ENCODE measurements at places on chromosomes 1 and 21.

- DNase-seq: no peak
These were observed 53.3 kb upstream of the PRRC2C start for GRCh38 chr1:171431994-171432393.

DNA sequence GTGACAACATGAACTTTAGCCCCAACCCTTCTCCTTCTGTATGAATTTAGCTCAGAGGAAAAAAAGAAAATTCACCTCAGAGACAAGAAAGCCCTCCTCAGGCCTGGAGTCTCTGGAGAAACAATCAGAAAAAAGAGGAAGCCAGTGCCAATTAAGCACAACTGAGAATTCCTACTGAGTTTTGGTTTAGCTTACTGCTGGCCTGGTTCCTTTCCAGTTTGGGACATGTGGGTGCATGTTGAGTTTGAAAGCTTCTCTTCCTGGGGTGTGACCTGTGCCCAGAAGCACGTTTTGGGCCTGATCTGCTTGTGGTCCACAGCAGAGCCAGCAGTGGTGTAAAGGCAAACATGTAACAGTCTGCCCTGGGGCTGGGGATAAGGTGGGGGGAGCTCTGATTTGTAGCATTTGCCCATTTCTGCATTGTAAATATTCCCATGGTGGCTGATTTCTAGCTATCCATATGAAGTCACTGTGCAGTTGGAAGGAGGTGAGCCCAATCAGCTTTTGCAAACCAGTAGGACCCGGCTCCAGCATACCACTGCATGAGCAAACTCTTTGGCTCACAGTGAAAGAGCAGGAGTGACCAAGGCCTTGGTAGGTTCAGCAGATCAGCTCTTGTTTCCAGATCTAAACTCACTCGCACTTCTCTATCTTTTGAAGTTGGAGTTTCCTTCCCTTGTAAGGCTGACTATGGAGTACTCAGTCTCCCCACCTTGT lies 4.7 kb upstream of the THEM5 start:
- DNase-seq: no peak

- no peak for DNase-seq
These were observed 20.2 kb upstream of the MTR start for GRCh38 chr1:236774926-236775325.

DNA sequence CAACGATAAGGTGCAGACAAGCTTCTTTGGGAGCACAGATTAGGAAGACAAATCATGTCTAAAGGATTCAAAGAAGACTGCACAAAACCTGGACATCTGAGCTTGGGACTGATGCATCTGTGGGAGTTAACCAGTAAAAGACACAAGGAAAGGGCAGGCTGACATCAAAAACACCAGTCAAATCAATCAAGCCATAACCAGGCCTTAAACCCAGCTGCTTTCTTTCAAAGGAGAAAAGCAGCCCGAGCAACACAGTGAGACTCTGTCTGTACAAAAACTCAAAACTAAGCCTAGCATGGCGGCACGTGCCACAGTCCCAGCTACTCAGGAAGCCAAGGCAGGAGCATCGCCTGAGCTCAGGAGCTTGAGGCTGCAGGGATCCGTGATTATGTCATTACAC lies 411.6 kb downstream of the SMYD3 start:
- no peak for DNase-seq

- DNase-seq: no peak
These were observed 32.0 kb upstream of the EDARADD start for GRCh38 chr1:236361909-236362590.

DNA sequence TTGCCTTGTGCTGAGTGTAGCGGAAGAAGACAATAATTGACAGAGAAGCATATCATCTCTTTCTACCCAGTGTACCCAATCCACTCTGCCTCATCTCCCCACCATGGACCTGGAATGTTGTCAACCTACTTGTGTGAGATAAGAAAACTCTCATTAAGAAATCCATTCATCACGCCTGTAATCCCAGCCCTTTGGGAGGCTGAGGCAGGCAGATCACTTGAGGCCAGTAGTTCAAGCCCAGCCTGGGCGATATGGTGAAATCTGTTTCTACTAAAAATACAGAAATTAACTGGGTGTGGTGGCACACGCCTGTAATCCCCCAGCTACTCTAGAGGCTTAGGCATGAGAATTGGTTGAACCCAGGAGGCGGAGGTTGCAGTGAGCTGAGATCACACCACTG lies 209.6 kb downstream of the PBX1 start:
- DNase-seq: no peak

DNA sequence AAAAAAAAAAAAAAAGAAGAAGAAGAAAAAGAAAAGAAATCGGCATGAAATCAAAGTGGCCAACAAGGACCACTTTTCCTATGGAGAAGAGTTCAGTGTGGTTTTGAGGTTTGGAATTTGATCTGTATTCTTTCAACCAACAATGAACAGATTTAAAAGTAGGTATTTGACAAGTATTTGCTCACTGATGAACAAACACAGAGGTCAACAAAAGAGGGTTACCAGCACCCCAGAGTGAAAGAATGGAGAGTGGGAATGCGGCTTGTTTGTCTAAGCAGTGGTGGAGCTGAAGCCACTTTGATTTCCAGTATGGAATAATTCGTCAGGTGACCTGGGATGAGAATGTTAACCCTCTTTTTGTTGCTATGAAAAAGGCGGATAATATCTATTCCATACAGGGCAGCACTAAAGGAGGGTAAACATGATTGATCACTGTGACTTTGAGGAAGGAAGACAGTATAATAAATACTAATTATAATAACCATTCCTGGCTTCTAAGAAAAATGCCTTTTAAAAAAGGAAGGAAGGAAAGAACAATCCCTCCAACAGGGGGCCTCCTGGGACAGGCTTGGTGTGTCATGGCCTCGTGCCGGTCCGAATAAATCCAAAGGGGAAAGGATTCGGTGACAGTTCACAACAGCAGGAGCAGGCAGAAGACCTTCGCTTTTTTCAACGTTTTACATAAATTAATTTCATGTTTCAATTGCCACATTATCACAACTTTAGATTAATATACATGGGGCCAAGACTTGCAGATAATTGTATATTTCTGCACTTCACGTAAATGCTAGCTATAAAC lies 37.2 kb upstream of the SIM2 start:
- no peak for DNase-seq

- no peak for DNase-seq
These were observed 173.9 kb downstream of the HHIPL2 start for GRCh38 chr1:222373831-222374602.

DNA sequence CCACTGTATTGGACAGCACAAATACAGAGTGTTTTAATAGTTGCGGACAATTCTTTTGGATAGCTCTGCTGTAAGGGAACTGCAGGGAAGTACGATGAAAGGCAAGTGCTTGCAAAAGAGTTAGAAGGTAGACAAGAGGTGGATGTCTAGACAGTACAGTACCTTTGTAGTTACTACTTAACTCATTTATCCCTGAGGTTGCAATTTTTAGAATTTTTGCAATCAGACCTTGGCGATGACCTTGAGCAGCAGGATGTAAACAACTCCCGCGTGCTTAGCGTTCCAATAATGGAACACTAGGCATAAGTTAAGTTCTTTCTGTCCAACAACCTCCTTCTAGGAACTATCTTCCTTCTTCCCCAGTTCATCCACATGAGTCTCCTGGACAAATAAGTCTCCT lies 1.9 kb upstream of the SYT14 start:
- DNase-seq: no peak

GRCh38 chr1:192521734-192522133 lies 53.8 kb upstream of the RGS1 start:
- no peak for DNase-seq

DNA sequence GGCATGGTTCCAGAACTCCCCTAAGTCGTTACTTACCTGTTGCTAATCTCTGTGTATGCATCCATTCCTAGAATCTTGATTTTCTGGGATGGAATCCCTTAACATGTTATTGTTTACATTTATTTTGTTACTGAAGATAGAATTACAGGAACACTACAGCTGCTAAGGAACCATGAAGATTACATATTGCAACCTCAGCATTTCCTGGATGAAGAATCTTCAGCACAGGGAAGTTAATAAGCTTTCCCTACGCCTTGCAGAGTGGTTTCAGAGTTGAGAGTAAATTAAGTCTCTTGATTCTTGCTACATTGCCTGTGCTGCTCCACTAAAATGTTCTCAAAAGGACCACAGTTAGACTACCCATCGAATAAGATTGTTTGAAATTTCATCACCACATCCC lies 31.4 kb upstream of the GBP6 start:
- no peak for DNase-seq

DNA sequence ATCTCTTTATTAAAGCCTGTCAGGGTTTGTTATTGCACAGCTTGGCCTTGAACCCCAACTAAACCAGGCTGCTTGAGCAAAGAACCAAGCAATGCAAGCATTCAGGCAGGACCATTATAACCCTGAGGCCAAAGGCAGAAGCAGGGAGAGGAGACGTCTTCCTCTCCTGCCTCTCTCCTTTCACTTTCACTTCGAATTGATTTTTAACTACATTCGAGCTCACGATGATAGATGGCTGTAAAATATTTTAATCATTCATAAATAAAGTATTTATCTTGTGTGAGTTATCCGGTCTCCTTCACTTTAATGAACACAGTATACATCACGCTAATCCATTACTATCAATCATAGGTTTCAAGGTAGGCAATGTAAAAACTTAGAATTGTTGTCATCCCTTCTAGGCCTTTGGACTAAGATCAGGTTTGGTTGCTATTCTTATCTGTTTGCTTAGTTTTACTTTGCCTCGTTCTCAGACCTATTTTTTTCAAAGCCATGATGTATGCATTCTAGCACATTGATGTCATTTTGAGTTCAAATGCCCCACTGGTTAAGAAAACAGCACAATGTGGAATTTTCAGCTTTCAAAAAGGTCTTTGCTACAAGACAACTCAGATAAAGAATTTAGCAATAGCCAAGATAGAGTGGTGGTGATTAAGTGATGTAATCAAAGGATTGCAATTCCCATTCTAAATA lies 480.2 kb upstream of the RUNX1 start:
- no peak for DNase-seq

DNA sequence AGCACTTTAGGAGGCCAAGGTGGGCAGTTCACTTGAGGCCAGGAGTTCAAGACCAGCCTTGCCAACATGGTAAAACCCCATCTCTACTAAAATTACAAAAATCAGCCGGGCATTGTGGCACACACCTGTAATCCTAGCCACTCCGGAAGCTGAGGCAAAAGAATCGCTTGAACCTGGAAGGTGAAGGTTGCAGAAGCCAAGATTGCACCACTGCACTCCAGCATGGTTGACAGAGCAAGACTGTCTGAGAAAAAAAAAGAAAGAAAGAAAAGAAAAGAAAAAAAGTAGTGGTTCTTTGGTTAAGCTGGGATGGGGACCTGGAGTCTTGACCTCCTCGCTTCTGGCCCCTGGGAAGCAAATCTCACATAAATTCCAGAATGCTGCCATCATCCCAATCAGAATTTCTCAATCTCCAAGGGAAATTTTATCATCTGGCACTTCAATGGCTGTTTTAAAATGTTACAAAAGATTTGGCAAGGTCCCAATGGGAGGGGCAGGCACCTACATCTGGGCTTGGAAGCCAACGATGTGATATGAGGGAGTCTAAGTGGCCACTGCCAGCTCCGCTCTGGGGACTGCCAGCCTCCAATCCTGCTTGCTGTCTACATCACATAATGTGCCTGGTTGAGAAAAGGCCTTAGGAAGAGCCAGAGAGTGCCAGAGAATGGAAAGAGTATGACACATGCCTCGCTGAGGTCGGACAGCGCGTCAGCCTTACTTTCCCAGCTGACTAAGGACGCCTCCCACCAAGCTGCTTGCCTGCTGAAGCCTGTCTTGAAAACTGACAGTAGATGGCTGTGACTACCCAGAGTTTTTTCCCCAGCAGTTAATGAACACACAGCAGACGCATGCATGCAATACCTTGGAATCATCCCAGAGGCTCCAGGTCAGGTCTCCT lies 42.1 kb upstream of the SRP9 start:
- DNase-seq: peak; percentile 79

- DNase-seq: peak; percentile 49
These were observed 171.6 kb downstream of the NTPCR start for GRCh38 chr1:233121947-233122559.

DNA sequence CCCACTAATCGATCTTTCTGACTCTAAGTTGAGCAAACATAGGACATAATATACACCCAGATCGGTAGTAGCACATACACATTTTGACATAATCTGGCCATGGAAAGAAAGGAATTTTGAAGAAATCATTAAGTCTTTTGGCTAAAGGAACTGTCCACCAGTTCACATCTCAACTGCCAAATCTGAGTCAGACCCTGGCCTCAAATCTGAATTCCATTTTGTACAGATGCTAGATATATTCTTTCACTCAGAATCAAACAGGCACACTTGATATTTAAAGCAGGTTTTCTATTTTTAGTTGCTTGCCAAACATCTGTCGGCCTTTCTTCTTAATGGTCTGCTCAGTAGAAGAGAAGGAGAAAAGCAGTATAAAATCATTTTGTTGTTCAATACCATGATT lies 281.8 kb downstream of the BARHL2 start:
- no peak for DNase-seq

DNA sequence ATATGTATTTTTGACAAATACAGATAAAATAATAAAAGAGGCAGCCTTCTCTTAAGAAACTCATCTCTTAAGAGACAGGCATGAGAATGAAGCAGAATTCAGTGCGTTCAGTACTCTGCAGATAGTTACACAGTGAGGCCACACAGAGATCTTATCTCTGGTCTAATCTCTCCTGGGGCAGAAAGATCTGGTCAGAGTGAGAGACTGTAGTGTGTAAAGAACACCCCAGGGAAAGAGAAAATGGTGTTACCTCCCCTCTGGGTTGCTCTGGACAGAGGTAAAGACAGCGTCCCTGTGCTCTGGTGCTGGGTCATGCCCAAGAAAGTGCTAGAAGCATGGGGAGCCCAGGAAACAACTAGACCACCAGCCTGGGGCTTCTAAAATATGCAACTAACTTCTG lies 216.3 kb downstream of the SIPA1L2 start:
- no peak for DNase-seq

DNA sequence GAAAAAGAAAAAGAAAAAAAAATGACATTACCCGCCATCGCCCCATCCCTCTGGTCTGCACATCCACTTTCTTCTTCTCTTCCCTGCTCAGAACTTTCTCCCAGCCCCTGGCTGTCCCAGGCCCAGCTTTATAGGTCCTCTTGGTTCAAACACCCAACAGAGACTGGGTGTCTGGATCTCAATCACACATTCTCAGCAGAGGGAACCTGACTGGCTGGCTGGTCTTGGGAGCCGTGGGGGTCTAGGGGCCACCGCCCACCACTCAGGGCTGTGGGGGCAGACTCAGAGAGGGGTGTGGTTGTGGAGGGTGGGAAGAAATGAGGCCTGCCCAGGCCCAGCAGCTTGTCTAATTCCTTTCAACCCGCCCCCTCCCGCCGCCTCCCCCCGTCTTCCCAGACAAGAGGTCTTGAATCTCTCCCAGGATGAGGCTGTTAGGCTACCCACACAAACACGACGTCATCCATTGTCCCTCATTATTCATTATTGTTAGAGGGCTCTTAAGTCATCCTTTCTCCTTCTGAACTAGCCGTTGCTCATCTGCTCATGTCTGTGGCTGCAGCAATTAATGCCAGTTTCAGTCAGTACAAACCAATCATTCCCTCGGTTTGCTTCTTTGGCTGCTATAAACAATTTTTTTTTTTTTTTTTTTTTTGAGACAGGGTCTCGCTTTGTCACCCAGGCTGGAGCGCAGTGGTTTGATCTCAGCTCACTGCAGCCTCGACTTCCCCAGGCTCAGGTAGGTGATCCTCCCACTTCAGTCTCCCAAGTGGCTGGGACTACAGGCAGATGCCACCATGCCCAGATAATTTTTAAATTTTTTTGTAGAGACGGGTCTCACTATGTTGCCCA lies 40.6 kb upstream of the CLIC4 start:
- DNase-seq: no peak

- DNase-seq: no peak
These were observed 9.7 kb downstream of the CD2 start for GRCh38 chr1:116763787-116764465.

All from fibroblast of skin of left biceps (primary cell).